ENCODE measurements at places on chromosomes 13 and 19. TPM values are rescaled to one million over a fixed set of nuclear protein-coding genes. Genes with fewer than 3 reads are reported as not detected.

DNA sequence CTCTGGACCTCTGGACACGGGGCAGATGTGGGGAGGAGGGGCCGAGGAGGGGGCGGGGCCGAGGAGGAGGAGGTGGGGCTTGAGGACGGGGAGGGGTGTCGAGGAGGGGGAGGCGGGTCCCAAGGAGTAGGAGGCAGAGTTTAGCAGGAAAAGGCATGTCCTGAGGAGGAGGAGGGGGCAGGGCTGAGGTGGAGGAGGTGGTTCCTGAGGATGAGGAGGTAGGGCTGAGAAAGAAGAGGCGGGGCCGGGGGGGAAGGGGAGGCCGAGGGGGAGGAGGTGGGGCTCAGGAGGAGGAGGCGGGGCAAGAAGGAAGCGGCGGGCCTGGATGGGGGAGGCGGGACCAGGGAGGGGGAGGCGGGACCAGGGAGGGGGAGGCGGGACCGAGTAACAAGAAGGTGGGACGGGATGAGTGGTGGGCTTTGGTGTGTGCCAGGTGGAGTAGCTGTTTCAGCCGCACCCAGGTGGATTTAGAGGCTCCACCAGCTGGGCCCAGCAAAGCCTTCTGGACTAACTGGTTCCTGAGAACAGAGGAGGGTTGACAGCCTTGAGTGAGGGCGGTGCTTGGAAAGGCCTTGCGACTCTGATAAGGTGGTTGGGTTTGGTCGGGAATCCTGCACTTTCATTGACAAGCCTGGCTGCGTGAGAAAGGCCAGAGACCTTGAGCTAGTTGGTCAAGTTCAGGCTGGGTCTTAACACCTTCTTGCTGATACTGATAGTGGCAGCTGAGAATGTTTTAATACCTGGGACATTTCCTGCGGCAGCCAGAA lies 7.7 kb downstream of the TECR start:
- peak; percentile 15 for DNase-seq

The PRR19 gene
- total RNA-seq: 2.2 TPM

The RNF17 gene
- total RNA-seq: not detected

DNA sequence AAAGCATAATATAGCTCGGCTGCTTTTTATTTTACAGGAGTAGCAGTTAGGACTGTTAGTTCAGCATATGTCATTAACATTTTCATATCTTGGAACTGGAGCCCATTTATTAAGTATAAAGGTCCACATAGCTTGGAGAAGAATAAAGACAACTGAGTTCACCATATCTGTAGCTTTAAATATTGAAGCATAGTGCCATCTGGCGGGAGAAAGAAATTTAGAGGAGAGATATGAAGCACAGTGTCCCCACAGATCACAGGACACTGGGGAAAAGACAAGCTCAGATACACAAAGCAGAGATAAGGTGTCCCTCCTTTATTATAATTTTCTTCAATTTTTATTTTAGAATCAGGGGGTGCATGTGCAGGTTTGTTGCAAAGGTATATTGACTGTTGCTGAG lies 104.7 kb upstream of the FREM2 start:
- peak; percentile 36 for DNase-seq

GRCh38 chr19:40553885-40554857 lies 22.5 kb upstream of the SHKBP1 start:
- no peak for DNase-seq

GRCh38 chr19:1913781-1914577 lies 8.8 kb downstream of the ADAT3 start:
- no peak for DNase-seq

DNA sequence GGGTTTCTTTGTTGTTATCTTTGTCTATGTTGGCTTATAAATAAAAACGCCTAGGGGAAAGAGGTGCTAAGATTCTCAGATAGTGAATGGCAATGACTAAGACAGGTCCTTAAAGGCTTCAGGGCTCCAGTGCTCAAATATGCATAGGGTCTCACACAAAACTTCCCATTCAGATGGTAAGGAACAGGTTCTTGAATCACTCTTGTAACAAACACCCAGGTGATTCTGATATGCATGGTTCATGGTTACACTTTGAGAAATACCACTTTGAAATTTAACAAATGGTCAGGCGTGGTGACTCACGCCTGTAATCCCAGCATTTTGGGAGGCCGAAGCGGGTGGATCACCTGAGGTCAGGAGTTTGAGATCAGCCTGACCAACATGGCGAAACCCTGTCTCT lies 17.1 kb downstream of the NUDT15 start:
- no peak for DNase-seq

DNA sequence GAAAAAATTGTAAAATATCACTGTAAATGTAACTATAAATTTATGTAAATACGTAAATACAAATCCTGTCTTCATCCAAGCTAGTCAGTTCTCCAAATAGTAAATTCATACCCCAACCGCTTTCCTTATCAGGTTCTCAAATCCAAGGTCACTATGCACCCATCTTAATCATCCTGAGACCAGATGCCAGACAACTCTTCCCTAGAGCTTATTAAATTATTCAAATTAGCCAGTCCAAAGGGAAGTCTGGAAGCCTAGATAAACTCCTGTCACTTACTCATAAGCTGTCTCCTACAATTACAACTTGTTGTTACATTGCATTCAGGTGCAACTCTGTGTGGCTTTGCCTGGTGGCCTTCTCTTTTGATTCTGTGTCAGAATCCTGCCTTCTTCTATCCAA lies 836.1 kb upstream of the PCDH20 start:
- no peak for DNase-seq

The ASF1B gene
- 107 TPM for total RNA-seq
